ENCODE measurements at places on chromosomes 3 and 15.
A peak's percentile ranks its signal among the peaks of the same experiment; 100 is the strongest.

DNA sequence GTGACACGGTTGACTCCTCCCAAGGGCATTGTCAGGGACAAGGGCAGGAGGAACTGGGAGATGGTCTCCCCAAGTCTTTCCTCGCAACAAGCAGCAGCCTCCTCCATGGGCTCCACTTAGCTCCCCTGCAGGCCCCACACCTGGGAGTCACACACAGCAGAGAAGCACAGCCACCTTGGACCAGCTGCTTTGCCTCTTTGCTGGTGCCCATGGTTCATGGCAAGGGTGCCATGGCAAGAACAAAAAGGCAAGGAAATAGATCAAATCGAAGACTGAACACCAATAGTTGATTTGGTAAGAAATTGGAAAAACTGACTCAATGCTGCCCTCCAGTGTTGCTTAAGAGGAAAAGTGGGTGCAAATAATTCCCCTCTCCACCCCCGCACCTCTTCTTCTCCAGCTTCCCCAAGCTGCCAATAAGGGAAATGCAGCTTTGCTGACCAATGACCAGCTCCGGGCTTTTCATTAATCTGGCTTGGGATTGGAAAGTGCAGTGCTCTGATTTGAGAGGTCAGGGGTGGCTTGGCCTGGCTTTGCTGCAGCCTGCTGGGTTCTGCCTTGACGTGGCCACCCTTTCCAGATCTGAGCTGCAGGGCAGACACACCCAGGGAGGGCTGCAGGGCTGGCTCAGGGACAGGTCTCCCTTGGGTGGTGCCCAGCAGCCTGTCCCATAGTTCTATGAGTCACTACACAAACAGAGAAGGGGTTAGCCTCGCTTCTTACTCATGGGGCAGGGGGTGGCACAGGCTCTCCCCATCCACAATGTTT is 162.0 kb downstream of the KLF13 start:
- peak; percentile 82 for DNase-seq

DNA sequence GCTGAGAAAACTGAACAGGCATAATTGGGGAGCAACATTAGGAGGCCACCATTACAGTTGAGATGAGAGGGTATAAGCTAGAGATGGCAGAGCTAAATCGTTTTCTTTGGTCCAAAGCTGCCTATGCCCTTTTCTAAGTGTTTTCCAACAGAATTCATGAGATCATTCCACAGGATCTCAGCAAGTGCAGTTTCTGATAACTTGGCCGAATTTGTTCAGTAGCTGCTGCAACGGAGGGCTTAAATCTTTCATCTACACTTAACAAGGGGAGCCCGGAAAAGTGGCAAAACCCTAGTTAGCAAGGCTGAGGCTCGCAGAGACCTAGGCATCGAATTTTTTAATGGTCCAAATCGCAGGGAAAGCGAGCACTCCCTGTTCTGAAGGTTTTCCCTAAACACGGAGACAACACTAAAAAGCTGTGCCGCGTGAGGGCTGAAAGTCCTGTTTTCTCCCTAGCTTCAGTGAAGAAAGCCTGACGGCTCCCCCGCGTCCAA is 531 bp upstream of the BLOC1S6 start:
- DNase-seq = no peak

- no peak for DNase-seq
Observed at GRCh38 chr3:187833799-187834578, 88.7 kb upstream of the BCL6 start.

DNA sequence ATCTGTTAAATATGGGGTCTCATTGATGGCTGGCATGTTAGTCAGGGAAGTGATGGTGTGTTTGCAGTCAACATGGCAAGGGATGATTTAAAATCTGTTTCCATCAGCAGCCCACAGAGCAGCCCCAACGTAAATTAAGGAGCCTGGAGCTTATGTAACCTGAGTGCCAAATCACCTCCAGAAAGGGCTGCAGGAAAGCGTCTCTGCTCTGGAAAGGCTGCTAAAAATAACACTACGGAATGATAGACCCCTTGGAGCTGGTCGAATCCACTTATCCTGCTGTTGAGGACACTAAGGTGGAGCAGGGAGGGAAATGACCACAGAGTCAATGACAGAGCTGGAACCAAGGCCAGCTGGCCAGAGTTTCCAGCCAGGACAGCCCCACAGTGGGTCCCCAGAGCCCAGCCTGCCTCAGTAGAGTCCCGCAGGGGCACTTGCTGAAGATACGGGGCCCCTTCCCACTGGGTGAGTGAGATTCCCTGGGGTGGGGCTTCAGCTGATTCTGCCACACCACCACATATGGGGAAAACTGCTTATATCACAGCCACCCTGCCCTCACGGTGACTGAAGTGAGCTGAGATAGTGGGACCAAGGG is 63.5 kb downstream of the EPHB1 start:
- no peak for DNase-seq

GRCh38 chr3:129583289-129583688 is 23.2 kb downstream of the PLXND1 start:
- no peak for DNase-seq

DNA sequence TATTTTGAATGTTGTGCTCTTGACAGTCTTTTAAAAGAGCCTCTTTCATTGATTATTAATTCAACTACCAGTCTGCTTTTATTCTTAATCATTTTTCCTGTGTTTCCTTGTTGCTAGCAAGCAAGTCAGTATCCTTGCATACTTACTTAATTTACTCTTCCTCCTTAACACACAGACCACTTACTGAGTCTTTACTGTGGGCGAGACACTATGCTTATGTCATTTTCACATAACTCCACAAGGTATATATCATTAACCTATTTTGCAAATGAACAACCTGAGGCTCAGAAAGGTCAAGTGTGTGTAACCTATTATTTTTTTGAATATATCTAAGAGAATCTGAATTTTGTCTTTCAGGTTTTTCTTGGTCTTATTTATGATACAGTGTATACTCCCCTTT is 130.9 kb downstream of the WDR76 start:
- DNase-seq = no peak

GRCh38 chr15:57112178-57112577 is 193.7 kb downstream of the TCF12 start:
- DNase-seq = no peak

DNA sequence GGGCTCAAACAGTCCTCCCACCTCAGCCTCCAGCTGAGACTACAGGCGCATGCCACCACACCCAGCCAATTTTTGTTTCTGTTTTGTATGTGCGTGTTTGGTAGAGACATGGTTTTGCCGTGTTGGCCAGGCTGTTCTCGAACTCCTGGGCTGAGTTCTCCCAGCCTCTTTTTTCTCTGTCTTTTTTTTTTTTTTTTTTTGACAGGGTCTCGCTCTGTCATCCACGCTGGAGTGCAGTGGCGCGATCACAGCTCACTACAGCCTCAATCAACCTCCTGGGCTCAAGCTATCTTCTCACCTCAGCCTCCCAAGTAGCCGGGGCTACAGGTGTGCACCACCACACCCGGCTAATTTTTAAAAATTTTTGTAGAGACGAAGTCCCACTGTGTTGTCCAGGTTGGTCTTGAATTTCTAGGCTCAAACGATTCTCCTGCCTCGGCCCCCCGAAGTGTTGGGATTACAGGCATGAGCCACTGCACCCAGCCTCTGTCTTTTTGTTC is 867 bp upstream of the DCAF1 start:
- DNase-seq = no peak

- no peak for DNase-seq
Observed at GRCh38 chr3:25385807-25386460, 42.1 kb upstream of the RARB start.

GRCh38 chr3:135887220-135887619 is 78.3 kb upstream of the PPP2R3A start:
- DNase-seq = no peak

GRCh38 chr15:24966364-24967103 is 11.7 kb downstream of the SNRPN start:
- no peak for DNase-seq

DNA sequence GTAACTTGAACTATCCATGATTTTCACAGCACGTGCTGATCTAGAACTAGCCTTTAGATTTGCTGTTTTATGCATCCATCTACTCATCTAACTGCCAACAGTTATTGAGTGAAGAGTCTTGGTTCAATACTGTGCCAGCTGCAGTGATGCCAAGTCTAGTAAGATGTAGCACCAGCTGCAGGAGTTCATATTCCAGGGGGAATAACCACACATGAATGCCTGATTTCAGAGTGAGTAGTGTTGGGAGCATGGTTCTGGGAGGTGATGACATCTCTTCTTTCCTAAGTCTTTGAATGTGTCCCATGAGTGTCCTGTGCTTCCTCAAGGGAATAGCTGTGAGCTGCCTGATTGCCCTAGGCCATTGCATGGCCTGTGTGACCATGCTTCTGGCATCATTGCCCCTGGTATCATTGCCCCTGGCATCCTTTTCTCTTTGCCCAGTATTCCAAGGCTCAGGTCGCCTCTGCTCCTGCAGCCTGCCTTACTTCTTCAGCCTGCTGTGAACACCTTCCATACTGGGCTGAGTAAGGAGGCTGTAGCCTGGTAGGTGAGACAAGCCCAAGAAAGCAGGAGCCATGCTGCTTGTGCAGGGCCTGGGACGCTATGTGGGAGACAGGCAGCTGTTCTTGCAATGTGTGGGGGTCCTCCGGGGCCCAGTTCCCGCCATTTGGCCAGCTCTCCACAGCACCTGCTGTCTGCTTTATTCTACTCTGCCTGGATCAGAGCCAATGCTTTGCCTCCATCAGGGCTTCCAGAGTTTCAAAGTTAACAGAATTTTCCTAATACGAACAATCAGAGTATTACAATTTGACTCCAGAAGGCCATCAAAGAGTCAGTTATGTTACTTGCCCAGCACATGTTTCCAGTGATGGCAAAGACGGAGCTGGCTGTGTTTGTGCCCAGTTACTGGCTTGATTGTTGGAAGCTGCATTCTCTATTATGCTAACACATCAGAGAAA is 73.2 kb downstream of the CLSTN2 start:
- DNase-seq = no peak

DNA sequence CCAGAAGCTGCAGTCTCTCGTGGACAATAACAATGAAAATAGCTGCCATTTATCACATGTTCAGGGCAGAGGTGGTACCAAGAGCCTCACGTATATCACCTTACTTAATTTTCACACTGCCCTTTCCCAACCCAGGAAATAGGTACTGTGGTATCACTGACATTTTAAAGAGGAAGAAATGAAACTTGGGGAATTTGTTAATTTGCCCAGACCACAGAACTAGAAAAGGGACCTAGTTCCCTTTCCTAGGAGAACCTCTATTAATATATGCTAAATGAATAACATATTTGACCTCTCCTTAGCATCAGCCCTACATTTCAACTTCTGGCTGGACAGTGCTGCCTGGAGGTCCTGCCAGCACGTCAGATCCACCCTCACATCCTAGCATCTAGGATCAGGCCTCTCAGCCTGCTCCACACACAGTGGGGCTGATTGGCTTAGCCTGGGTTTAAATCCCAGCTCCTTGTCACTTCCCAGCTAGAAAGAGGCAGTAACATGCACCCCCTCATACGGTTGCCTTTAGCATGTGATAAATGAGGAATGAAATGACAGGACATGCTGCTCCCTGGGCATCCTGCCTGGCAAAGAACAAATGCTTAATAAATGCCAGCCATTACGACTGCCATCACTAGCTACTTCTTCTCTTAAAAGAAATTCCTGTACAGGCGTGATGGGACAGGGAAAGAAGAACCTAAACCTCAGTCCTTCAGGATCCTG is 95.1 kb upstream of the TNFAIP8L3 start:
- DNase-seq = no peak

DNA sequence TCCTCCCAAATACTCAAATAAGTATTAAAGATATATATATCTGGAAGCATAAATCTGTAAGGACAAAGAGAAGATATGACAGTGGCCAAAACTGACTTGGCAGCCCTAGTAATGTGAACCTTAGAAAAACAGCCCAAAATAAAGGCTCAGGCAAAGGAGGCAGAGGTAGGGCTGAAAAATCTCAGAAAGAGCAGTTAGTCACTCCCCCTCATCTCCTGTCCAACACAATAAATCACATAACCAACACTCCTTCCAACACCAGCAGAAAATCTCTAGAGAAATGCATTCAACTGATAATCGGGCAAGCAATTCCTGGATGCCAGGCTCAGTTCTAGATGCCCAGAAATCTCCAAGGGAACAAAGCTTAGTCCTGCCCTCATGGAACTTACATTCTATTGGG is 22.1 kb upstream of the CHRM5 start:
- DNase-seq = no peak
